Cardiac fibroblast (primary cell): ENCODE measurements at places on chromosomes 11 and 22.

DNA sequence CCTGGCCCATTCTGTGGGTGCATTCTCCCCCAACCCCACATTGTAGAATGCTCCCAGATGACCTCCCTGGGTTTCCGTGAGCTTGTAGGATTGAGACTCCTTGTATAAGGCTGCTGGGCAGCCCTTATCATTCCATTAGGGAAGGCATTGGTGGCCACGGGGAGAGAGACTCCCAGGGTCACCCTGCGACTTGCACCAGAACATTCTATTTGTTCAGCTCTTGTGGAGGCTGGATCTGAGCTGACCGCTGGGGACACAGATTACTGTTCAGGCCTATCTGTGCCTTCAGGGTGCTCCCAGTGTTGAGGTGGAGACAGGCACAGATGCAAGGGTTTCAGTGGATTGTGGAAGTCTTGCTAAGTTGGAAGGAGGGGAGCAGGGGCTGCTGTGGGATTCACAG lies 17.8 kb downstream of the MICALL1 start:
- DNase-seq, result no peak

- no peak for DNase-seq
Observed at GRCh38 chr22:48486558-48486957, 1341.1 kb downstream of the BRD1 start.

GRCh38 chr22:43847376-43848289 lies 14.7 kb downstream of the SULT4A1 start:
- DNase-seq, result no peak

- peak; percentile 26 for DNase-seq
Observed at GRCh38 chr22:43861529-43861928, 784 bp downstream of the SULT4A1 start.

DNA sequence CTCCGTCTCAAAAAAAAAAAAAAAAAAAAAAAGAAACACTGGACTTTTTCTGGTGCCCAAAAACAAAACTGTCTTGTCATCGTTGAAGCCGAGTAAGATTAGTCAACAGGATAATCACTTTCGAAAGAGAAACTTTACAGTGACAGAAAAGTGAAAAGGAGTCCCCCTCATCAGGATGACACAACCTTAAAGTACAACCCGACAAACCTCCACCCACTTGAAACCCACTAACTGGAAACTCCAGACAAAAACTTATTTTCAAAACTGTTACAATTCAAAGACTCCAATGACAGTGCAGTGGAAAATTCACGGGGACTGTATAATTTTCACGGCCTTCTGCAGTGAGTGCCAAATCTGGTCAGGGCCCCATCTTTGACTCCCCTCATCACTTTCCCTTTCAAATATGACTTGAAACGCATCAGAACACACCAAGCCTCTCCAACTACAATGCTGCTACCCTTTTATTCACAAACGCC lies 1.3 kb downstream of the DENND5A start:
- peak; percentile 67 for DNase-seq

- no peak for DNase-seq
Observed at GRCh38 chr22:34847072-34847471, 218.9 kb upstream of the ISX start.

DNA sequence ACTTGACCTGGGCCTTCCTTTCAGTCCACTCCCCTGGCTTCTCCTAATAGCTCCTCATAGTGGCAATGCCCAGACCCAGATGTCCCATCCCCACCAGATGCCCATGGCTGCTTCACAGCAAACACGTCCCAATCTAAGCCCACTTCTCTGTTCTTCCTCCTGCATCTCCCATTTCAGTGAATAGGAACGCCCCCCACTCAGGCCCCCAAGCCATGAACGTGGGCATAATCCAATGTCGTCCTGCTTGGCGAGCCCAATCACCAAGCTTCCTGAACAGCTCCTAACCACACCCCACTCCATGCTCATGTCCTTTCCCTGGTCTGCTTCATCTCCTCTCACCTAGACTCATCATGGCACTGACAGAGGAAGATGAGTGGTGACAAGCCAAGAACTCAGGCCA lies 8.9 kb downstream of the IL18BP start:
- DNase-seq, result no peak

DNA sequence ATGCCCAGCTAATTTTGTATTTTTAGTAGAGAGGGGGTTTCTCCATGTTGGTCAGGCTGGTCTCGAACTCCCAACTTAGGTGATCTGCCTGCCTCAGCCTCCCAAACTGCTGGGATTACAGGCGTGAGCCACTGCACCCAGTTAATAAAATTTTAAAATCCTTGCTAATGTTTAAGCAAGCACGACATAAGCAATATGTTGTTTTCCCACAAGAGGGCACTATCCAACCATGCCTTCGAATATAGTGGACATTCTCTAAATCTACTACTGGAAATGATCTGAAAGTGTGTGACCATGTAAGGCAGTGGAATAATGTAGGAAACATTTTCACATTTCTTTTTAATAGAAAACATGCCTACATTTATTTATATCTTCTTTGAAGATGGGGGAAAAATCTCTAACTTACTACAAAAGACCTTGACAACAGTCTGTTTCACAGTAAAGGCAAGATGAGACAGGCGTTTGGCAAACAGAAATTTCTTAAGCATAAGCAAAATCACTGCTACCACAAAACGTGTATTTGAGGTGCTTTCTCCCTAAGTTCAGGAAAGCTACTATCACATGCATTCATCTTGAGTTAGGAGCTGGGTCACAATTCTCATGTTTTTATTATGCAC lies 38.2 kb downstream of the PITPNB start:
- DNase-seq, result peak; percentile 87

DNA sequence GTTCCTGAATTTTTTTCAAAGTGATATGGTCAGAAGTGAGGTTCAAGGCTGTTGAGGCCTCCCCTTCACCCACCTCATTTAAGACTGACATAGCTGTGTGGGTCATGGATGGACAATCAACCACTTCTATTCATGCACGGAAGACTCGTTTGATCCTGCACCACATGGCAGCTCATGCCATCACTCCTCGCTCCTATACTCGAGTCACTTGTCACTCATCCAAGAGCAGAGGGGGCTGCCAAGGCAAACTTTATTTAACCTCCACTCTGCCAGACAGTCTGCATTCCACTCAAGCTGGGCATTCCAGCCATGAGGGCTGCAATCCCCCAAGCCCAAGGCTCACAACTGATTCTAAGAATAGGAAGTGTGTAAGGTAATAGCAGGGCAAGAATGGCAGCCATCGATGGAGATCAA lies 34.1 kb downstream of the SNX19 start:
- no peak for DNase-seq

- DNase-seq, result no peak
Observed at GRCh38 chr22:30755759-30756124, 61.1 kb downstream of the OSBP2 start.

- DNase-seq, result no peak
Observed at GRCh38 chr22:35369996-35370395, 10.9 kb upstream of the HMOX1 start.

DNA sequence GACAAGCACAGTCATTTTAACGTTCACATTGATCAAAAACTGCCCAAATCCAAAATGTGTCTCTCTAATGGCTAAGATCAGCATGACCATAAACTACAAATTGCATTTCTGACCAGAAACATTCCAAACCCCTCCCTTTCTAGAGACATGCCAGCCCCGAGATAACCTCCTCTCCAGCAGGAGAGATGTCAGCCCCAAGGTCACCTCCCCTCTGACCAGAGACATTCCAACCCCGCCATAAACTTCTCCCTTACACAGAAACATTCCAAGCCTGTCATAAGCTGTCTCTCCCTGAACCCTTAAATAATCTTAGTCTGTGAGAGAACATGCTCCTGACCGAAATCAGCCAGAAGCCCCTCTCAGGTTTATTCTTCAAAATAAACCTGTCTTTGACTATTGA lies 6.6 kb upstream of the EXT2 start:
- DNase-seq, result no peak

- peak; percentile 62 for DNase-seq
Observed at GRCh38 chr22:28442711-28443525, 236.7 kb downstream of the TTC28 start.

- DNase-seq, result no peak
Observed at GRCh38 chr11:1440496-1440895, 46.1 kb downstream of the MOB2 start.

DNA sequence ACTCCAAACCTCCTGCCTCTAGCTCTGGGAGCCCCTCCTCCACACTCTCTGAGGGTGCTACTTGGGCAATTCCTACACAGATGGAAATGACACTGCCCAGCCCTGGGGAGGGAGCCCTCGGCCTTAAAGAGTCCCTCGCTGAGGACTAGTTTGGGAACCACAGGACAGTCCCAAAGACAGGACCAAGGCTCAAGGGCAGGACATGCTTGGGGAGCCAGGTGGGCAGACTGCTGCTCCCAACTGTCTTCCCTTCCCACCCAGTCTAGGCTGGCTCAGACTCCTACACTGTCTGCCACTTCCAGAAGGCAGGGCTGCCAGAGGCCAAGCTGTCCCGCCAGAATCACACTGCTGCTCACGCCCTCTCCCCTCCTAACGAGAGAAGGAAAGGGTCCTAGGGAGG lies 9.8 kb downstream of the ARRB1 start:
- DNase-seq, result no peak

DNA sequence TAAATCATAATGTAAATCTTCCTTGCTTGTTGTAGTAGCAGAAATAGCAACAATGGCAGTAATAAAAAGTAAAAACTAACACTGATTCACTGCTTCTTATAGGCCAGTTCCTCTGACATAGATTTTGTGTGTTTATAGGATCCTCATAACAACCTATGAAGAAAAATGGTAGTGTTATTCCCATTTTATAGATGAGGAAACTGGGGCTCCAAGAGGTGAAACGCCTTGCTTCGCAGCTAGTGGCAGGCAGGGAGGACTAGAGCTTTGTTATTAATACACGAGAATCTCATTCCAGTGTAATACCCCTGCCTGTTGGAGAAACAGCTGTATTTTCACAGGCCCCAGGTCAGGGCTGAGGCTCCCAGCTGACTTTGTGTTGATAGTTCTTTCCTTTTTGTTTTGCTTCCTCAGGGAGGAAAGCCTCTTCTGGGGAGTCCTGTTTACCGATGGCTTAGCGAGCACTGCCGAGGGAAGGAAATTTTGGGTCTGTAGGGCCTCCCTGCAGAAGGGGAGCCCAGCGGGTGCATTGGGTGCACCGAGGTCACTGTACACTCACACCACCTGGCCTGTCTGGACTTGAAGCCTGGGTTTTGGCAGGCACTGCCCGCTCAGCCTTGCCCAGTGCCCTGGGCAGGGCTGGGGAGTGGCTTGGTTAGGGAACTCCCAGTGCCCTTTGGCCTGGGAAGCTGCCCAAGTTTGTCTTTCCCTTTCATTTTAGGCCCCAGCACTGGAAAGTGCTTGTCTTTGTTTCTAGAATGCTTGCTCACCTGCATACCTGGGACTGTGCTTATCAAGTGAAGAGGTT lies 13.5 kb downstream of the KIAA1671 start:
- DNase-seq, result no peak

DNA sequence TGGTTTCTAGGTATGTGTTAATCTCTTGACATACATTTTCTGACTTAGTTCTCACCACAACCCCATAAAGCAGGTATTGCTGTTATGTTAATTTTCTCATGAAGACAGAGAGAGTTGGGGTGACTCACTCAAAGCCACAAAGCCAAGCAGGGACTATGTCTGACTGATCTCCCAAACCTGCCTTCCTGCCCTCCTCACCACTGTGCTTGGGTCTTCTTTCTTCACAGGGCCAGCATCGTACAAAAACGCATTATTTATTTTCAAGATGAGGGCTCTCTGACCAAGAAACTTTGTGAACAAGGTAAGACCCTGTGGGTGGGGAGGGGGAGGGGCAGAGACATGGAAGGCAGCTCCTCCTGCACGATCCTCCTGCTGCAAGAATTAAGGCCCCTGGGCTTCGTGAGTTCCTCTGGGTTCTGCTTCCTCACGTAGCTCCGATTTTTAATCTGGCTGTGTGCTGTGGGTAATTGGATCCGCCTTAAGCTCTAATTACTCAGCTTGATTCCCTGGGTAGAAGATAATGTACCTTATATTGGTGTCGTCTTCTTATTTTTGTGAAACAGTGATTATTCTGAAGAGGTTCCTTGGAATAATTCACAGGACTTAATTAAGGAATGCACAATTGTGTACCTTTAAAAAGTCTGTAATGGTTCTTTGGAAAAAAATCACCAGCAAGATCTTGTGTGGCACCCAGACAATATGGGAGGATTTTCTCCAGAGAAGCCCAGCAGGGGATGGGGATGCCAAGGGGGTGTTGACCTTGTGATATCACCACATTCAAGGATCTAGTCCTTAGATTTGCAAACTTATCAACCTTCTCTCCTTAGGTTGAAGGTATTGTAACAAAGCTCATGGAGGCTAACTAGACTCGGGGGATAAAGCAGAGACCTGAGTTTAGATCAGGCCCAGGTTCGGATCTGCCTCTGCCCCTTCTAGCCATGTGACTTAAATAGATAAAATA lies 112.9 kb downstream of the SPON1 start:
- no peak for DNase-seq

GRCh38 chr11:74139151-74139918 lies 31.5 kb downstream of the C2CD3 start:
- peak; percentile 8 for DNase-seq

- no peak for DNase-seq
Observed at GRCh38 chr11:109173504-109173903, 248.5 kb upstream of the C11orf87 start.

GRCh38 chr22:46125816-46126765 lies 24.2 kb upstream of the PPARA start:
- DNase-seq, result no peak

GRCh38 chr22:31692186-31692886 lies 30.3 kb upstream of the PISD start:
- peak; percentile 27 for DNase-seq
